ENCODE measurements at places on chromosomes 6 and 20.

DNA sequence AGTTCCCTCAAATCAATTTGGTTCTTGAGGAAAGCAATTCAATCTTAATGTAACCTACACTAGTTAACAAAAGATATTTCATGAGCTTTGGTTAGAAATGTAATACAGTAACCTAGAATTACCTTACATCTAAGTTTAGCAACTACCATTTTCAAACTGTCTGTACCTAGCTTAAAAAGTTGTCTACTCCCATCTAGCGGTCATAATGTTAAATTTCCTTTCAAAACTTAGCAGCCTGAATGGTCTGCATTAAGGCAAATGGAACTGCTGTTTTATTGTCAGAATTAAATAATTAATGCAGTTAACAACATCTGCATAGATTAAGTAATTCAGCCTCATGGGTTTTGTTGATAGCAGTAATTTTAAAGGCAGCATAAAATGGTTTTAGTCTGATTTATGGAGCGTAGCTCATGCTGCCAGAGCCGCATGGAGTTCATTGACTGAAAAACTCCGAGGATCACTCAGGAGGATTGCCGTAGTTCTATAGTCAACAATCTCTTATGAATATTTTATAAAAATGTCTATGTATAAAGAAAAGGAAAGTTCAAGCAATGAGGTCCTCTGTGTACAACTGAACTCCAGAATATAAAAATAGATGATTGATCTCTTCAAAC lies 485.4 kb upstream of the MANEA start:
- DNase-seq: peak; percentile 10

DNA sequence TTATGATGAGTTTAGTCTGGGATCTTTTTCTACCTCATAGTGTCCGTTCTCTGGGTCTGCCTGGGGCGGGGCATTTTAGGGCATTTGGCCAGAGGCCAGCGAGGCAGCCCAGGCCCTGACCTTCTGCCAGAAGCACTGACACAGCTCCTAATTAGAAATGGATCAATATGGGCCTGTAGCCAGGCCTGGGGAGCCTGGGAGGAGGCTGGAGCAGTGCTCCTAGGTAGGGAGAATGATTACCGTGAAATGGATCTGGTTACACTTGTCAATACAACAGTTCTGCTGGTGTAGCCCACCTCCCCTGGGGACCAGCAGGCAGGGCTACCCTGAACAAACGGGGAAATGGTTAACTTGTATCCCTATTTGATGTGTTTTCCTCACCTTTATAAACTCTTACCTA lies 23.0 kb downstream of the RALY start:
- DNase-seq: no peak

DNA sequence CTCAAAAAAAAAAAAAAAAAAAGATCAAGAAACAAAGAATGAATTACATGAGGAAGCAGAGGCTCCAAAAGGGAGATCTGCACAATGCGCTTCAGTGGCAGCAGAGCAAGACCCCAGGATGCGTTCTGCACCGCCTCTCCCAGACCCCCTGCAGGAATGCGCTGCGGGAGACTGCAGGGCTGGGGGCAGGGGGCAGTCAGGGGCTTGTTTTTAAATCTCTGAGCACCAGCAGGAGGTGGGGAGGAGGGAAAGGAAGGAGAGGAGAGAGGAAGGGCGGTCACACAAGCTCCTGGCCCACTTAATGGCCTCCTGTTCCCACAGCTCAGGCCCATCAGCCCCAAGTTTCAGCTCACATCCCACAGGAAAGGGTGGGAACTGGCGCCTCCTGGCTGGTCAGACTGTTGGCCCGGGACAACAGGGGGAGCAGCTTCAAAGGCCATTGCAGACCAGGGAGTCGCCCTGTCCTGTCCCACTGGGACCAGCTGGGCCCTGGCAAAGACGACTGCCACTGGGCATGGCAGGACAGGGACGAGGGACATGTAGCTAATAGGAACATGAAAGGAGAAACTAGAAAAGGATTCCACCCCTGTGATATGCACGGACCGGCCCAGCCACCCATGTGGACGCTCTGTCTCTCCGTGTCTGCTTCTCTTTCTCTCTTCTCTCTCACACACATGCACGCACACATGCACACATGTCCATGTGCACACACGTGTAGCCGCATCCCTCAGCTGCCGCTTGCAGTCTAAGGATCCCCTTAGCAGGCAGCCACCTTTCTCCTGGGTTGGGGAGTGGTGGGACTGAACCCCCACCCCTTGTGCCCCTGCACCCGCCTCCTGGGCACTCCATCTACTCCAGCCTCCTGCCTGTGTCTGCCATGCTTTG lies 34.7 kb downstream of the TFEB start:
- DNase-seq: no peak

- peak; percentile 90 for DNase-seq
These were observed 9.8 kb upstream of the HECA start for GRCh38 chr6:139124887-139125672.

DNA sequence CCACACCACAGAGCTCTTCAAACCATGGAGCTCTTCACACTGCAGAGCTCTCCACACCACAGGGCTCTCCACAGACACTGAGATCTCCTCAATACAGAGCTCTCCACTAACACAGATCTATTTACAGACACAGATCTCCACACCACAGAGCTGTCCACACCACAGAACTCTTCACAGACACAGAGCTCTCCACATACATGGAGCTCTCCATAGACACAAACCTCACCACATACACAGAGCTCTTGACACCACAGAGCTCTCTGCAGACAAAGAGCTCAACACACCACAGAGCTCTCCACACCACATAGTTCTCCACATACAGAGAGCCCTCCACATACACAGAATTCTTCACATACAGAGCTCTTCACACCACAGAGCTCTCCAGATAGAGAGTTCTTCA lies 53.0 kb downstream of the ERMARD start:
- DNase-seq: no peak

DNA sequence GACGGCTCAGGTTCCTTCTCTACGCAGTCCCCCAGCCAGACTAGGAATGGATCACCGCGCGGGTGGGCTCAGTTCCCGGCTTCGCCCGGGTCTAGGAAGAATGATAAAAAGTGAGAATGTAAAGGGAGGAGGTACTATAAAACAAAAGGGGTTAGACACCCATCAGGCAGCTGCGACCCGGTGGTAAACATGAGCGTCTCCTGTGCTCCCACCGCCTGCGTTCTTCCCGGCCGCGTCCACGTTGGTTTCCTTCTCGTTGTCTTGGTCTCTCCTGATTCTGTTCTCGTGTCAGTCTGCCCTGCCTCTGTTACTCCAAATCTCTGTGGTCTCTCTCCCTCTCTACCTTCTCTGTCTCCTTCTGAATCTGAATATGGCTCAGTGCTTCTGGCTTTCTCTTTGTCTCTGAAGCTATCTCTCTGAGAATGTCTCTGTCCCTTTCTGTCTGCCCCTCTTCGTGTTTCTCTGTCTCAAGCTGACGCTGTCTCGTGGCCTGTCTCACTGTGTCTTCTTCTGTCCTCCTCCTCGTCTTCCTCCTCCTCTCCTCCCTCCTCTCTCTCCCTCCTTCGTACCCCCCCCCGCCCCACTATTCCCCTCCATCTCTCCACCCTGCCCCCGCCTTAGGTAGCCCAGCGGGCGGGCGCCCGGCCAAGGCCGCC lies 41.6 kb upstream of the FOXP4 start:
- no peak for DNase-seq

DNA sequence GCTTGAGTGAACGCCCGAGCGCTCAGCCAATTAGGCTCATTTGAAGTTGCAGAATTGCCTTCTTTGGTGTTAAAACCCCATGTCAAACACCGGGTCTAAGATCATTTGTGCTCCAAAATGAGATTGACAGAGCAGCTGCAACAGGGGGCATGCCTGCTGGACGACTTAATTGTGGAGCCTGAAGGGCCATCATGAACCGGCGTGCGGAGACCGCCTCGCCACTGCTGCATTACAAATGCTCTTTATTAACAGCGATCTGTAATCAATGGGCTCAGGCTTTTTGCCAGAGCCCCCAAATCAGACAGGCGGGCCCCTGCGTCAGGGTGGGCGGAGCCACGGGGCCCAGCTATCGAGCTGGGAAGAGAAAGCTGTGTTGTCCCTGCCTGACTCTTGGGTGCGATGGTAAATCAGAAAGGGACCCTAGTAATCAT lies 183.2 kb downstream of the SIM1 start:
- DNase-seq: no peak

DNA sequence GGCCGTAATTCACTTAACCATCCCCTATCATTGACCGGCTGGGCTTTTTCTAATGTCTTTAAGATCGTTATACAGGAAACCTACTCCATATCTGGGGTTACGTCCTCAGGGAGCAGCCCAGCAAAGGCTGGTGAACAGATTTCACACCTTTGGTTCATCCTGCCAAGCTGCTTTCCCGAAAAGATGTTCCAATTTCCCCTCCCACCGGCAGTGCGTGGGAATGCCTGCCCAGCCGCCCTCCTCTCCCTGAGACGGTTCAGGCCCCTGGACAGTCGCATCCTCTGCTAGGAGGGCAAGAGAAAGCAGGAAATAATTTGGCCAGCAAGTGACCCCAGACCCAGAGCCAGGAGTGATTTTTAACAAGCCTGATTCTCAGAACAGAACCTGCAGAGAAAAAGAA lies 16.3 kb downstream of the SIRPA start:
- DNase-seq: no peak

DNA sequence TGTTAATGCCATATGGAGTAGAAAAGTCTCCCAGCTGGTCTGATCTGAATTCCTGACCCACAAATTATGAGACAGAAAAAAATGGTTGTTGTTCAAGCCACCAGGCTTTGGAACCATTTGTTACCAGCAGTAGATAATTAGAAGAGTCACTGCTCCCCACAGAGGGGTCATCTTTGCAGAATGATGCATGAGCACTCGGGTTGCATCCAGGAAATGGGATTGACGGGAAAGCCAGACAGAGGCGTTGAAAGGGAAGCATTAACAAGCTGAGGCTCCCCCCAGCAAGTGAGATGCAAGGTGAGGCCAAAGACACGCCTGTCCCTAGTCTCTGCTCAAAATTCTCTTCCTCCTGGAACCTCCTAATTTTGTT lies 182.5 kb downstream of the SYNDIG1 start:
- DNase-seq: no peak

- DNase-seq: no peak
These were observed 27.0 kb downstream of the FITM2 start for GRCh38 chr20:44284032-44284431.

- no peak for DNase-seq
These were observed 436 bp downstream of the CAGE1 start for GRCh38 chr6:7389162-7389450.

DNA sequence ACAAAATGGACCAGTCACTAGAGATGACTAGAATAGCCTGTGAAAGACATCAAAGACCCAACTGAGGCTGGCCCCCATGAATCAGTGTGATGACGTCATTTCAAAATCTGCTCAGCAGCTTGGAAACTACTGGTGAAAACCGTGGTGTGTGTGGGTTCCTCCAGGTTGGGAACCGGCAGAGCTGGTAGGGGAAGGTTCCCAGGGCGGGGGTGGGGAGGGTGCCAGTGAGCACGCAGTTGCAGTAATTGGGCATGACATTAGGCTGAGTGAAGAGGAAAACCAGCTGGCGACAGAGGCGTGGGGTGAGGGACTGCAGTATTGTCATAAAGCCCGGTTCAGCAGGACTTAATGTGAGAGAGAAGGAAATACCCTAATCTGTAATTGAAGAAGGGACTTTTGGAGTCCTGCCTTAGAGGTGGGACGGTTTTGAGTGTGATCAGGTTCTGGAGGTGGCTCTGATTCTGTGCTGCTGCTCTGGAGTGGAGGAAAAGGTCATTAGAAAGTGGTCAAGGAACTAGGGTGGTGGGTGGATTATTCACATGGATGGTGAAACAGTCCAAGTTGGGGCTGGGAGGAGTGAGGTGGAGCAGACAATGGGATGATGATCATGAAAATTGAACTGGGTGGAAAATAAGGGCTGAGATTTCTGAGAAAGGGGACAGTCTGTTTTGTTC lies 52.0 kb upstream of the MTHFD1L start:
- DNase-seq: no peak

- DNase-seq: no peak
These were observed 92.6 kb downstream of the ERMARD start for GRCh38 chr6:169843991-169844390.

GRCh38 chr20:1392443-1392692 lies 486 bp downstream of the FKBP1A start:
- DNase-seq: no peak

- no peak for DNase-seq
These were observed 33.7 kb upstream of the SIRPA start for GRCh38 chr20:1861347-1861976.

GRCh38 chr6:47134476-47135189 lies 92.5 kb upstream of the ADGRF1 start:
- no peak for DNase-seq

GRCh38 chr20:24970030-24970553 lies 21.0 kb downstream of the CST7 start:
- no peak for DNase-seq

DNA sequence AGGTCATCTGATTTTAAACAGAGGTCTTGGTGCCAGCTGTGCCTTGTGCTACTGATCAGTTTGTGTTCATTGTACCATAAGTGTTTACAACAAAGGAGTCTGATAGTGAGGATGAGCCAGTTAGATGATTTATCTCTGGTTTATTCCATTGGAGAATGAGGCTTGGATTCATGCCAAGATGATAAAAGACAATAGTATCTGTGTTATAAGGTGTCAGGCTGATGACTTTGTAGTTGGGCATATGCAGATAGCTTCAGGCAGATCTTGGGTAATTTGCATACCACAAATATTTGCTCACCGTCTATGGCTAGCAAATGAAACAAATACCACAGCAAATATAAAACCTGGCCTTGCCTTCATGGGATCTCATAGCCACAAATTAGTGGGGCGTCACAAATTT lies 43.3 kb upstream of the PHACTR2 start:
- no peak for DNase-seq

- no peak for DNase-seq
These were observed 105.5 kb downstream of the SYNE1 start for GRCh38 chr6:152531659-152532058.
